Left cardiac atrium (tissue), 4 donors: ENCODE measurements at places on chromosomes 4 and X. TPM values are rescaled to one million over a fixed set of nuclear protein-coding genes. Genes with fewer than 3 reads are reported as not detected.

GRCh38 chr4:6471307-6472007 lies 957 bp downstream of the PPP2R2C start:
- DNase-seq = no peak

GRCh38 chr4:154660052-154660451 lies 47.6 kb upstream of the FGG start:
- DNase-seq = no peak

DNA sequence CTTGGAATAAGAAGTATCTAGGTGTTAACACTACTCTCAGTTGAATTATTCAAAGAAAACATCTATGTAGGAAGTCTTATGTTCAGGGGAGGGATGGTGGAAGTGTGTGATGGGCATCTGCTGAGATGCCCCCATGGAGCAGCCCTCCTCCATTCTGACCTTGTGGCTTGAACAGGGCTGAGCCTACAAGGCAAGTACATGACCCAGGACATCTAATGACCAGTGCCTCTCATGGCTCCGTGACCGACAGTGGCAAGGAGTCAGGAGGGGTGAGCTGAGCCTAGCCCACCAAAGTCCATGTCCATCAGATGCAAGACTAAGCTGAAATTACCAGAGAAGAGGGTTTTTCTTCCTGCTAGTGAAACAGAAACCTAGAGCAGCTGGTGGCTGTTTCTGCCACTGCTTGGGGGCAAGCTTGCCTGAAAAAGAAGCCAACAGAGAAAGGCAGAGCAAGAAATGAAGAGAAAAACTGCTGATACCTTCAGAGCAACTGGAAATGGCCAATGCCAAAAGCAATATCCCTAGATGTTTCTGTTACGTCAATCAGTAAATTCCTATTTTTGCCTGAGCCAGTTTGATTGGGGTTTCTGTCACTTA lies 113.5 kb downstream of the TSPAN5 start:
- no peak for DNase-seq

DNA sequence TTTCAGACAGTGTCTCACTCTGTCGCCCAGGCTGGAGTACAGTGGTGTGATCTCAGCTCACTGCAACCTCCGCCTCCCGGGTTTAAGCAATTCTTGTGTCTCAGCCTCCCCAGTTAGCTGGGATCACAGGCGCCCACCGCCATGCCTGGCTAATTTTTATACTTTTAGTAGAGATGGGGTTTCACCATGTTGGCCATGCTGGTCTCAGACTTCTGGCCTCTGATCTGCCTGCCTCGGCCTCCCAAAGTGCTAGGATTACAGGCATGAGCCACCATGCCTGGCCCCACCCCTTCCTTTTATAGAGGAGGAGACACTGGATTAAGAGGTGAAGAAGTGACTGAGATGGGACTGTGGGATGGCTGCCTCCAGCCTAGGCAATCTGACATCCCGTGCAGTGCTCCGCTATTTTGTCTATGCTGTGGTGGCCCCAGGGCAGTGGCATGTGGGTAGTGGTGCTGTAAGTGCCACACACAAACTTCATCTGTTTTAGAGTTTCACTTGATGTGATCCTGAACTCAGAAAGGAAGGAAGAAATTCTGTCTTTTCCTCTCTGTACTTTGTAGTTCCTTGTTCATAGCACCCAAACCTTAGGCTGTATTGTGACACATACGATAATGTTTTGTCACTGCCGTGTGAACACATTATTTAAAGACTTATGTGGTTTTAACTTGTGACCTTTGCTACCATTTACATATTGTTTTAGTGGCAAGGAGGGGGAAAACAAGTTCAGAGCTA lies 48.9 kb downstream of the FNIP2 start:
- no peak for DNase-seq

DNA sequence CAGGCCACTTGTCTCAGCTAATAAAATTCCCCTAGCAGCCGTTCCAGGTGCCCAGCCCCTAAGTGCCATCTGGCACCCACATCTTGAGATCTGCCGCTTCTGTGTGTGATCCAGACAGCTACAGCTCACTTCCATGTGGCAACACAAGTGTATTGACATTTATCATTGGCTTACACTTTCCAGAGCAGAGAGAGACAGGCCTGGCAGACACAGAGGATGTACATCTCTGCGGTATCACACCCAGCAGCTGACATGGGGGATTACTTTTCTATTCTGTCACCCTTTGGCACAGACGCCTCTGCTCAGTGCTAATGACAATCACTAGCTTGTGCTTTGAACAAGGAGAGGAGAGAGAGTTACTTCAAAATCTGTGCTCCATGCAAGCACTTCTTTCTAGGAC lies 195.9 kb downstream of the KDR start:
- DNase-seq = no peak

- no peak for DNase-seq
Observed at GRCh38 chr4:161404346-161405110, 759.3 kb downstream of the FSTL5 start.

- no peak for DNase-seq
Observed at GRCh38 chr4:121014544-121014943, 57.8 kb downstream of the NDNF start.

- DNase-seq = no peak
Observed at GRCh38 chr4:137129441-137129840, 402.9 kb downstream of the PCDH18 start.

DNA sequence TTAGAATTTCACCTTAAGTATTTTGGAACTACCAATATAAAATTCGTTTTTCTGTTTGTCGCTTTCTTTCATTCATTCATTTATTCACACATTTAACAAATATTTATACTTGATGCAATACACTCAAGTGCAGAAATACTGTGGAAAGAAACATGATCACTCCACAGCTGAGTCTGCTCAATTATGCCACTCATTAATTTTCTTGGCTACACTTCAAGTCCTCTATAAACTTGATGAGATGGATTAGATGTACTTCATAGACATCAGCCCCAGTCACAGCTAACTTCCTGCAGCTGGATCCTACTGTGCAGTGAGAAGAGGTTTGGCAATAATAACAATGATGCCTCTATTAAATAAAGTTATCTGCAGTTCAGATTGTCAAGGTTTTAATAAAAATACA lies 208.1 kb downstream of the PDGFC start:
- DNase-seq = no peak

- no peak for DNase-seq
Observed at GRCh38 chr4:189071241-189071640, 869.4 kb upstream of the FRG1 start.

GRCh38 chr4:8848507-8849265 lies 23.0 kb downstream of the HMX1 start:
- DNase-seq = peak; percentile 0

- DNase-seq = no peak
Observed at GRCh38 chrX:74272230-74272629, 31.8 kb upstream of the ZCCHC13 start.

DNA sequence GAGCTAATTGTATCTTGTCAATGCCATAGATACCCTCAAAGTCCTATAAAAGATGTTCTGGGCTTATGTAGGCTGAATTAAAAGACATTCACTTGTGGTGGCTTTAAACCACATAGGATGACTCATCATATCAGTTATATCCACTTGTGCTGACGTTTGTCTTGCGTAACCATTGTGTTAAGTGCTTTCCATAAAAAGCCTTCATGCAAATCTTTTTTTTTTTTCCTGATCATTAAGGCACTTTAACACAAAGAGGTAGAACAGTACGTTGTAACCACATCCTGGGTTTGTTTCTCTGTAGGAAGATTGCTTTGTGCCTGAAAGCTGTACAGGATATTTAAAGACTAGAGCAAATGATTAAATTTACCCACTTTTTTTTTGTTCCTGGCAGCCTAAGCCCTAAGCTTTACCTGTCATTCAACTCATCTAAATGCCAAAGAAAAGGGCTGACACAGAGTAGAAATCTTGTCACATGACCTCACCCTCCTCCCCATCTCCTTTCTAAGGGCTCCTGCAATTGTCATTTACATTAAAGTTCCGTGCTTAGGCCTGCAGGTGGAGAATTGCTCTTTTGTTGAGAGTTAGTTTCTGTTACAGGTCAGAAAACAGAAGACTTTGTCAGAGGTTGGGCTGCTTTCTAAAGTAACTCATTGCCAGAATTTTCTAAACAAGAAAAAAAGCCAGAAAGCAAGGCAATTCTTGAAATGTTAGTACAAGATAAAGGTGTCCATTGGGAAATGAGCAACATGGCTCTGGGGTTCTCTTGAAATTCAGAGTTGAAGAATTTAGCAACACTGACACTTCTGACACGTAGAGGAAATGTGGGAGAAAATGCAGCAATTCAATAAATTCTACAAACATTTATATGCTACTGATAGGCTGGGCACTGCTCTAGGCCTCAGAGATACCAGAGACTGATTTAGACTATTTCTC lies 555.6 kb downstream of the PPARGC1A start:
- DNase-seq = no peak

- DNase-seq = no peak
Observed at GRCh38 chr4:84503495-84504437, 4.7 kb upstream of the NKX6-1 start.

- DNase-seq = no peak
Observed at GRCh38 chrX:76434103-76434741, 6.7 kb downstream of the MAGEE1 start.

GRCh38 chr4:159682996-159683395 lies 580.1 kb downstream of the RAPGEF2 start:
- no peak for DNase-seq

DNA sequence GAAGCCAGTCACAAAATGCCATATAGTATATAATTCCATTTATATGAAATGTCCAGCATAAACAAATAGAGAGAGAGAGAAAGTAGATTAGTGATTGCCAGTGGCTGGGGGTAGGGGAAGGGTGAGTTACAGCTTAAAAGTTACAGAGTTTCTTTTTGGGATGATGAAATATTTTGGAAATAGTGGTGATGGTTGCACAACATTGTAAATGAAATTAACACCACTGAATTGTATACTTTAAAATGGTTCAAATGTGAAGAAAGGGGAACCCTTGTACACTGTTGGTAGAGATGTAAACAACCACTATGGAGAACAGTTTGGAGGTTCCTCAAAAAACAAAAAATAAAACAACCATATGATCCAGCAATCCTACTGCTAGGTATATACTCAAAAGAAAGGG lies 131.2 kb upstream of the GPC4 start:
- no peak for DNase-seq

GRCh38 chr4:184729946-184730345 lies 4.0 kb downstream of the CENPU start:
- DNase-seq = no peak

DNA sequence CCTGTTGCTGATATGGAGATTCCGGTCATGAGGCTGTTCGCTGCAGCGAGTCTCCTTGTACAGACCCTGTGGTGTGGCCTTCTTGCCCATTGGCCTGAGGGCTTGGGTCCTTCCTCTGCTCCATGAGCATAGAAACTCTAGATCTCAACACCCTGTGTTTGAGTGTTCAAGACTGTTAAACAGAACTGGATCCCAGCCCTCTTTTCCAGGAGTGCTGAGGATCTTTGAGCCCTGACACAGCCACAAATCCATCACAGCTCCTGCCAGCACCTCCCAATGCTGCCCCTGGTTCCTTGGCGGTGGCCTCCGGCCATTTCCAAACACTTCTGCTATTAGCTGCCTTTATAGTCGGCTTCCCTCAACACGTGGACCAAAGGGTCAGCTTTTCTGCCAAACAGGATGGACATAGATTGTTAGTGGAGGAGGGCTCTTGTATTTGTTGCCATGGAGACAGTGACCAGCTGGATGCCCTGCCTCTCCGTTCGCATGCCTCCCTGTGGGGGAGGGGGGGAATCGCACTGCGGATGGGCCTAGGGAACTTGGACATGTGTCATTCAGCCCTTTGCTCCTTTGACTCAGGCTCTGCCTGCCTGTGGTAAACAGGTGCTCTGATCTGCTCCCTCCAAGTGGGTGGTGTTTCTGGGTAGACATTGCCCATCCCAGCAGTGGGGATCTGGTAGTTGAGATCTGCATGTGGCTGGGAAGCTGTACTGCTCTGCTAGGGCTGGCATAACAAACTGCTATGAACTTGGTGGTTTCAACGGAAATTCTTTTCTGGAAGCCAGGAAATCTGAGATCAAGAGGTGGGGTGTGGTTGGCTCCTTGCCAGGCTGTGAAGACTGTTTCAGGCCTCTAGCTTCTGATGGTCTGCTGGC lies 6.9 kb upstream of the WDR1 start:
- peak; percentile 74 for DNase-seq

- no peak for DNase-seq
Observed at GRCh38 chr4:131974730-131975129, 1174.4 kb upstream of the PCDH10 start.

- no peak for DNase-seq
Observed at GRCh38 chrX:47814851-47815250, 21.9 kb upstream of the ZNF81 start.

- no peak for DNase-seq
Observed at GRCh38 chrX:31649201-31649600, 577.4 kb upstream of the FTHL17 start.

DNA sequence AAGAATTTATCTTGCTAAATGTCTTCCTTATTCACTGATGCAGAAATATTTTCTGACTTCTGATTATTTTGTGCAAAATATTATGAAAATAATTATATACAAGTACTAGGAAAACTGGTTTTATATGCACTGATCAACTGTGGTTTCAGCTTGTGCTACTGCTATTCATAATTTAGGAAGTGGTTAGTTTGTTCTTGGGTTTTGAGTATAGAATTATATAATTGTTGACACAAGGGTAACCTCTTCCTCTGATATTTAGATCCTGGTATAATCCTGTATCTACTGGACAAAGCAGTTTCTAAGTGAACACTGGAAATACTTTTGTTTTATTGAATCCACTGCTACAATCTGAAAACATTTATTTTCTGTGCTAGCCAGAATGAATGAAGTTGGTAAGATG lies 182.8 kb downstream of the PDGFC start:
- no peak for DNase-seq

GRCh38 chrX:87160435-87161010 lies 357.1 kb upstream of the KLHL4 start:
- DNase-seq = no peak

- DNase-seq = no peak
Observed at GRCh38 chr4:83731609-83732008, 195.7 kb downstream of the GPAT3 start.

Gene STPG2
- total RNA-seq = 0.24 TPM

Gene CSAG1
- not detected for total RNA-seq

Gene ERAS
- not detected for total RNA-seq

Gene IRAK1
- 58.6 TPM for total RNA-seq

Gene LAP3
- 60.6 TPM for total RNA-seq

Gene GDPD2
- not detected for total RNA-seq

Gene CNGA1
- total RNA-seq = 0.92 TPM

Gene PAK3
- 0.29 TPM for total RNA-seq

Gene ZNF674
- total RNA-seq = 2.7 TPM

Gene FAM50A
- total RNA-seq = 58.9 TPM

Gene ACOT9
- 50.6 TPM for total RNA-seq

Gene GC
- 0.21 TPM for total RNA-seq
